Fibroblast of skin of right quadriceps (primary cell): ENCODE measurements at places on chromosomes 3 and 15.

- DNase-seq: peak; percentile 97
These were observed 256.8 kb downstream of the RORA start for GRCh38 chr15:60972301-60972700.

DNA sequence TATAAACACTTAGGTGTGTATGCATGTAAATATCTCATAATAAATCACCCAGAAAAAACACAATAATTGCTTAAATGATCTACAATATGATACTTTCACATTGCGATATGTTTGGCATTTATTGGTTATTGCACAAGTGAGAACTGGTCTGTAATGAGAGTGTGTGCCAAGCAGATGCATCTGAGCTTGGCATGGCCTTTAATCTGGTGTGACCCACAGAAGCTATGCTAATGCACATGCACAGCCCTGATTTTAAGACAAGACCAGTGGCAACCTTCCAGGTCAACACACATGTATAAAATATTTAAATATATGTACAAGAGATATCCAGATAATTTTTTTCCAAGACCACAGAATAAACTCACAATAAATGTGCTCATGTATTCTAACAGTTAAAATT is 42.7 kb downstream of the C2CD4A start:
- DNase-seq: no peak

GRCh38 chr3:82493858-82494257 is 732.4 kb upstream of the GBE1 start:
- DNase-seq: no peak

- DNase-seq: peak; percentile 8
These were observed 351 bp downstream of the INSYN1 start for GRCh38 chr15:73752806-73753193.

DNA sequence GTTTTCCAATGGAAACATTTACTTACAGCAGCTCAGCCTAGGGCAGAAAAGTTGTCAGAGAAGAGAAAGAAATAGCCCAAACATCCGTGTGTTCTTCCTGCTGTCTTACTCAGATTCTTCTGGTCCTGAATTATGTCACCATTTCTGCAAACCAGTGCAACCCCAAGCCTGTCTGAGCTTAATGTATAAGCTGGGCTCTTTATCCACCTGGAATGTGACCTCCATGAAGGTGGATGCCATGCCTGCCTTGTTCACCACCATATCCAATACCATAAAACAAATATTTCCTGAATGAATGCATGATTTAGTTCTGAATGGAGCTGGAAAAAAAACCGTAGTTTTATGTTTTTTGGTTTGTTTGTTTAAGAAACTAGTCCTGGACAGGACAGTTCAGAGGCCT is 150.9 kb downstream of the RYR3 start:
- no peak for DNase-seq

GRCh38 chr15:92617549-92618520 is 37.7 kb downstream of the FAM174B start:
- peak; percentile 50 for DNase-seq

GRCh38 chr3:158308236-158308928 is 198.5 kb downstream of the RSRC1 start:
- DNase-seq: no peak

DNA sequence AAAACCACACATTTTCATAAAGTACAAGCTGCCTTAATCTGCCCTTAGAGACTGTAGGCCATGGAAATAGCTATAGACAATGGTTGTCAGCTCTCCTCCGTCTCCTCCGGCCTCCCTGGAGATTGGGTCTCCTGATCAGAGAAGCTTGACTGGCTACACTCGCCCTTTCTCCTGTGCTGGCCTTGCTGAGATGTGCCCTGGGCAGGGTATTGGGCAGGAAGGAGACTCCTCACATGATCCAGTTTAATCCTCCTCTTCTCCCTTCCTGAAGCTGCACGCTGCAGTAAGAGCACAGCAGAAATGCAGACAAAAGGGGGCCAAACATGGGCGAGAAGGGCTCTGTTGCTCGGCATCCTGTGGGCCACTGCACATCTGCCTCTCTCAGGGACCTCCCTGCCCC is at the start of gene SLC24A5:
SLC24A5 (plus strand) TSS at position 246 of the 400 bp plus-strand sequence; CDS start at position 301, 55 bp downstream.
- DNase-seq: no peak

DNA sequence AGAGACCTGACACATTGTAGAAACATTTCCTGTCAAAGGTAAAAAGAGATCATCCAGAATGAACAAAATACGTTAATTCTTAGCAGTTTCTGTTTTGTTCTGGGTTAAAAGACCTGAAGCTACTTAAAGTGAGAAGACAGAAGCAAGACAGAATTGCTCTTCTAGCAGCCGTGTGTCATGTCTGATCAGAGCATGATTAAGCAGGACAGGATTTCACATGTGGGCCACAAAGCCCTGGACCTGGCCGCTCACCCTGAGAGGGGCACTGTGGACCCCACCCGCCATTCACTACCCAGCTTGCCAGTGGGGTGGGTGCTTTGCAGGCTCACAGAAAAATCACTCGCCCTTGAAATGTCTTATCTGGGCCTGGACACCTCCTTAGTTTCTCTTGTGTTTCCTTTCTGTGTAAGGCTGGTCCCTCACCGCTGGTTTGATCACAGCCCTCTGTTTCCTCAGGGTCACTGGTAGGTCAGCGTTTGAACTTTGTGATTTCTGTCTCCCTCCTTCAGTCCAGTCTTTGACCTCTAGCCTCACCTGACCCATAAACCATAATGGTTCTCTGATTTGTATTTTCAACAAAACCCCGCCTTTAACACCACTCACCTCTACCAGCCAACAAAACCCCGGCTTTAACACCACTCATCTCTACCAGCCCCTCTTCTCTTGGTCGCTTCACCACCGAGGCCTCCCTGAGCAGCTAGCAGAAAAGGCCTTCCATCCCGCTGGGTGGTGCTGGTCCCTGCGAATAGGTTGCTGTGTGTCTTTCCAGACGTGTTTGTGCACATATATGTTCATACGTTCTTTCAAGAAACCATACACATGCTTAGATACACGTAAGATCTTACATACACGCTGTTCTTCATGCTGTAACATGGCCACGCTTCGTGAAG is 185.0 kb downstream of the OR4M2 start:
- DNase-seq: no peak

DNA sequence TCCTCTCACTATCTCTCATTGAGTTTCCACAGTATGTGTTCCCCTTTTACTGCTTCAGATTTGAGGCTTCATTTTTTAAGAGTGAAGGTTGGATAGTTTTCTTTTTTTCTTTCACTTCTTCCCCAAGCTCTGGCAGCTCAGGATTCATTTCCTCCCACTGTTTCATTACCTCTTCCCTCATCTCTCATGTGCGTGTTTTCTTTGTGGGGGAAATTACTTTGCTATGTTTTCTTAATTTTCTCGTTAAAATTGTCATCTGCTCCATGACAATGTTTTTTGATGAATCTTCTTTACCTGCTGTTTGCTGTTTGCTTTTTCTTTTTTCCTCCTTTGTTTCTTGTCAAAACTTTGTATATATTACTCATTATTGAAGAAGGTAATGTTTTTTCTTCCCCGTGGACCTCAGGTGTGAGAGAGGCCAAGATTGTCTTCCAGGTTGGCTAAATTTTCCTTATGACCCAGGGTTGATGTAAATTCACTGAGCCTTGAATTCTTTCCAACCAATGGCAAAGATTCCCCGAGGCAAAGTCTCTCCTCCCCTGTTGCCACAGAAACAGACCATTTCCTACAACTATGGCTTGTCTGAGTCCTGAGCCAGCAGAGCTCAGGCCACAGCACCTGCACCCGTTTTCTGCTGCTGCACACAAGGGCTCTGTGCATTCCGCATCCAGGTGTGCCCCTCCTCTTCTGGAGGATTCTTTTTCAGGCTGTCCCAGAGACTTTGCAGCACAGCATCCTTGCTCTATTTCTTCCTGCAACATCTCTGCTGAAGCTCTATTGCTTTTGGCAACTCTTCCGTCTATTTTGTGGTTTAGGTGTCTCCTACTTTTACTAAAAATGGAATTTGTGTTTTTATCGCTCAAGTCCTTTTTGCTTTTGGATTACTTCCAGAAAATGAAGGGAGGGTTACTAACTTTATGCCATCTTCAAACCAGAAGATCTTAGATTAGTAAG is 66.1 kb downstream of the NOX5 start:
- DNase-seq: no peak

- no peak for DNase-seq
These were observed 38.3 kb downstream of the CX3CR1 start for GRCh38 chr3:39241561-39241960.

DNA sequence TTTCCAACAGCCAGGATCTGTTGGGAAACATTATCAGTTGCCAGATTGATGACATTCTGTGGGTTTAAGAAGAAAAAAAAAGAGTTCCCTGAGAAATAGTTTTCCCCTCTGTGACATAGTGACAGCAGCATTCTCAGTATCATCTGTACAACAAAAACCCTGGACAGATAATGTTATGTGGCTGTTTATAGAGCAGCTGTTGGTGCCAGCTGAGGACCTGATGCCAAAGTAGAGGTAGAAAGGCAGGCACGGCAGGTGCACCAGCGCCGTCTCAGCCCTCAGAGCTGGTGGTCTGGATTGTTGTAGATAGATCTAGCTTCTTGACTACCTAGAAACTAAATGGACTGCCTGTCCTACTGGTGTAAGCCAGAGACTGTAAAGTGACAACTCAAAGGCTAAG is 56.2 kb upstream of the FILIP1L start:
- no peak for DNase-seq

DNA sequence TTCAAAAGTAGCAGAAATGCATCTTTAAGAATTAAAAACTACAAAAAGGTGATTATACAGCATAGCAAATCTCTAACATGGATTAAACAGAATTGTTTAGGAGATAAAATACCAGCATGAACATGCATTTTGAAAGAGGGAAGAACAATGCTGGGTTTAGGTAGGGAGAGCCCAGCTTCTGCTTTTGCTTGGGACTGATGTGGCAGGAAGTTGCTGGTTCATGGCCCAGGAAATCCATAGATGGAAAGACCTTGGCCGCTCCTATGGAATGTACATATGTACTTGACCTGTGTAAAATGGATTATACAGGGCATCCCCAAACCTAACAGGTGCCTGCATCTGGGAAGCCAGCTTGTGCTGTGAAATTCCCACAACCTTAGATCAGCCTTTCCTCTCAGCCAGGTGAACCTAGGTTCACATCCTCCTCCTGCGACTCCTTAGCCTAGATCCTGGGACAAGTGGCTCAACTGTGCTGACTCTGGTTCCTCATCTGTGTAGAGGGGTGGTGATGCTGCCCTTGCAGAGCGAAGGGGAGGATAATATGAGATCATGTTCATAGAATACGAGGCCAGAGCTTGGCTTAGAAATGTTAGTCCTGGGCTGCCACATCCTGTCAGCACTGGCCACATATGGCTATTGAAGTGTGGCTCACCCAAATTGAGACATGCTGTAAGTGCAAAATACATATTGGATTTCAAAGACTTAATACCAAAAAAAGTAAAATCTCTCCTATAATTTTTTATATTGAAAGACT is 47.0 kb upstream of the PLXNA1 start:
- DNase-seq: no peak

DNA sequence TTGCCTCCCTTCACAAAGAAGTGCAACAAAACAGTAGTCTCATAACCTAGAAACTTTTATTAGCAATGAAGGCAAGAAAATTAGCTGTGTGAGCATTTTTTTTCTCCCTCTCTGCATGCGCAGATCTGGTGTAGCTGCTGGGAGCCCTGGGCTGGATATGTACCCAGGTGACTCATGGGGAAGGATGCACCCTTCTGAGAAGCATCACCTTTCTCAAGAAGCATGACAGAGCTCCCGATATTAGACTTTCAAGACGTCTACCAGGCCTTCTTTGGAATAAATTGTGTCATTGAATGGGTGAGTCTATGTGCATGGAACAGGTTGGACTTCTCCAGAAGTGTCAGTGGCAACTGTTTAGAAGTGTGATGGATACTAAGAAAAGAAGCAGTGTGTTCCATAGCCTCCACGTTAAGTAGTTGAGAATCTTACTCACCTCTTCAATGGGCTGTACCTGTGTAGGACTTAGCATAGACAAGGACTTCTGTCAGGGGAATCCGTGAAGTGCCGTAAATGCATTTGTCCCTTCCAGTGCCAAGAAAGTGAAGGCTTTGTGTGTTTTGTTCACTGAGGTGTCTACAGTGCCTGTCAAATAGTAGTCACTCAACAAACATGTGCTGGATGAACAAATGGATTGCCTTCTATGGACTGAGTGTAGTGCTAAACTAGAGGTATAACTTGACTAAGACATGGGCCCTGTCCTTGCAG is 47.7 kb upstream of the RASGRP1 start:
- DNase-seq: no peak

DNA sequence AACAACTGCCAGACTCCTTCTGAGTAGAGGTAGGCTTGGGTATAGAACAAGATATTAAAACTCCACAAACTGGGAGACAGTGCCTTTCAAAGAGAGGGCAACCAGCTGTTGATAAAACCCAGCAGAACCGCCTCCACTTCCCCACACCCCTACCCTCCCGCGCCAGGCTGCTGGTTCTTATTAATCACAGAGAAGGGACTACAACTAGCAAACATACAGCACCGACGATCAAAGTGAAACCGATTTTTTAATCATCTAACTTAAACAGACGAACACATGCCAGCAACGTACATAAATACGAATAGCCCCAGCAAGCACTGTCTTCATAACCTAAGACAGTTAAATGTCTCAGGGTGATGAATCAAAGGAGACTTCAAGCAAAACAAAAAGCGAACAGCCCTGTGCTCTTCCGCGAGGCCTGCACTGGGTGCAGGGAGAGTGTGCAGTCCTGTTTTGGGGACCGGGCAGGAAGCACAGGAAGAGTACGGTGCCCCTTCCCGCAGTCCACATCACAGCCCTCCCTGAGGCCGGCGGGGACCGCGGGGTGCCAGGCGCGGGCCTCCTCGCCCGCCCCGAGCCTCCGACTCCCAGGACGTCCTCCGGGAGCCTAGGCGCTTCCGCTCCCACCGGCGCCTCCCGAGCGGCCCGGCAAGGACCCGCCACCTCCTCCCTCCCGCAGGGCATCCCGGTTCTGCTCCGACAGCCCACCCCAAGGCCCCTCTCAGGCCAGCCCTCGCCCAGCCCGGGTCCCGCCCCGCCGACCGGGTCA is 75.1 kb upstream of the VGLL4 start:
- DNase-seq: peak; percentile 51

GRCh38 chr15:51144021-51144532 is 49.4 kb upstream of the TNFAIP8L3 start:
- DNase-seq: peak; percentile 82

DNA sequence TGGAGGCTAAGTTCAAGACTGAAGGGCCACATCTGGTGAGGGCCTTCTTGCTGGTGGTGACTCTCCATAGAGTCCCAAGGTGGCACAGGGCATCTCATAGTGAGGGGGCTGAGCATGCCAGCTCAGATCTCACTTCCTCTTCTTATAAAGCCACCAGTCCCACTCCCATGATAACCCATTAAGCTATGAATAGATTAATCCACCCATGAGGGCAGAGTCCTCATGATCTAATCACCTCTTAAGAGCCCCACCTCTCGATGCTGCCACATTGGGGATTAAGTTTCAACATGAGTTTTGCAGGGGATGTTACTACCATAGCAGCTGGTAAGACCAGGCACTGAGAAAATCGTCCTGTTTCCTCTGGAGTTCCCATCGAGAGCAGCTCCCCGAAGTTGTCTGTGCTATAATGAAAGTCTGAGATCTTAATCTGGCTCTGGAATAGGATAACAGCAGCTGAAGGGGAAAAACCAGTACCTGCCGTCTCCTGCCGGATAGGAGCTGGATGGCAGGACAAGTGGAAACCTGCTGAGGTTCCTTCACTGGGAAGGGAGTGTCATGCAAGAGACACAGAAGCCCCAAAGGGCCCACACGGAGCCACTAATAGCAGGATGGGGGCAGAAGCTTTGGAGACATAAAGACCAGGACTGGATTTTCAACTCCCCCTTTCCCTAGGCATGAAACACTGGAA is 79.5 kb upstream of the EPHB3 start:
- DNase-seq: no peak

GRCh38 chr3:187027531-187028278 is 97.4 kb downstream of the ST6GAL1 start:
- no peak for DNase-seq

- DNase-seq: no peak
These were observed 56.2 kb upstream of the PTPRG start for GRCh38 chr3:61505197-61505596.
